ENCODE measurements at places on chromosomes 2 and 18.
A peak's percentile ranks its signal among the peaks of the same experiment; 100 is the strongest.

- DNase-seq: no peak
These were observed 11.6 kb downstream of the KLHL14 start for GRCh38 chr18:32761231-32761630.

- no peak for DNase-seq
These were observed 54.8 kb upstream of the STRN start for GRCh38 chr2:37020887-37021796.

DNA sequence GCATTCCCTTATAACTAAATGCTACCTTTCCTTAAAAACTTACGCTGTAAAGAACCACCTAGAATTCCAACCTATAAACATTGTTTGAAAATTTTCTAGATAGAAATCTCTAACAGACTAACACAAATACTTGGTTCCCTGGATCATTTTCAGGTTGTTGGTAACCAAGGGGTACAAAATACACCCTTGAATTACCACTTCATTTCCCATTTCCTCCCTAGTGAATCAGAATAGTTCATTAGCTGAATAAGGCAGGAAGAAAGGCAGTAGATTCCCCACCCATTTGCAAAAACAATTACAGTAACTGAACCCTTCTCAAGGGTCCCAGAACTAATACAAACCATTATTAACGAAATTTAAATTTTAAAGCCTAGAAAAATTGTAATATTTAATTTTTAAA, 5.5 kb downstream of the MEX3C start:
- DNase-seq: no peak

DNA sequence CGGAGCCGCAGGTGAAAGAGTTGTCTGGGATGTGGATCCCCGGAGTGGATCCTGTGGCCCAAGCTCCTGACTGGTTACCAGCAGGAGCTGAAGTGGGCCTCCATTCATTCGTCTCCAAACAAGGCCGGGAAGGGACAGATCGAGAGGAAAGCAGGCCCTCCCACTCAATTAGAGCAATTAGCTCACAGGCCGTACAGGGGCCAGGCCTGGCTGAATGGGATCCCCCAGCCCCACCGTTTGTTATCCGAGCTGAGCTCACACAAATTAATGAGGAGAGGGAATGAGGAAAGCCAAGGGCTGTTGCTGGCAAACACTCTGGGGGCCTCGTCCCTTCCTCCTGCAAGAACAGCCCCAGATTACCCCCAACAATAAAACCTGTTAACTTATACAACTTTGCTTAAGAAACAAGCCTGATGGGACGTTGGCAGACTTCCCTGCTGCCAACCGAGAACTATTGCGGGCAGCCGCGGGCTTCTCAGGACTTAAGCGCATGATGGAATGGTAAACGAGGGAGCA, 338.0 kb downstream of the BCL11A start:
- no peak for DNase-seq

DNA sequence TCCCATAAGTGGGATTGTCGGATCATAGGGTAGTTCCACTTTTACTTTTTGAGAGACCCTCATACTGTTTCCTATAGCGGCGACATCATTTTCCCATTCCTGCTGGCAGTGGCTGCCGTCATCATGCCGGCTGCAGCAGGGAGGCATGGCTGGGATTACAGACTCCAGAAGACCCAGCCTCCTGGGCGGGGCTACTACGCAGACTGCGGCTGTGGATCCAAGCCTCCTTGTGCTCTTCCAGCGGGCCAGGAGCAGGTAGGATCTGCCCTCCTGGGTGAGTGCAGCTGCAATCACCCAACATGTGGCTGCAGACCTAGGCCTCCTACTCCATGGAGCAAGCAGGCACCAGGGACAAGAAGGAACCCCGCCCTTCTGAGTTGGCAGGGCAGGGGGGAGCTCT, 359.2 kb downstream of the GALR1 start:
- no peak for DNase-seq

DNA sequence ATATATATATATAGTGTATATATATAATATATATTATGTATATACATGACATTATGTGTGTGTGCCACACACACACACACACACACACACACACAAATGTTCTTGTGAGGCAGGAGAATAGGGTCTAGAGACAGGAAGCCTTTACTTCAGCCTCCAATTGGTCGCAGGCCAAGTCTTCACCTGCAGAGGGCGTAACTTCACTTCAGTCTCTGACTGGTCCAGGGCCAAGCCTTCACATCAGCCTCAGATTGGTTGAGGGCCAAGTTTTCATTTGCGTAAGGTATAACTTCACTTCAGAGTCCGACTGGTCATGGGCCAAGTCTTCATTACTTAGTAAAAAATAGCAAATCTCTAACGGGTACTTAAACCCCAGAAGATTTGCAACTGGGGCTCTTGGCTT, 13.2 kb upstream of the SS18 start:
- DNase-seq: peak; percentile 36

Measured in activated CD4-positive, alpha-beta T cell treated with anti-CD3 and anti-CD28 coated beads, Interleukin-2, amount 10 ng/mL, durations not matched to agents 7 days and 5 days (primary cell).